Hepatocyte (in vitro differentiated cells): ENCODE measurements at places on chromosomes 2 and 18. TPM values are rescaled to one million over a fixed set of nuclear protein-coding genes. Genes with fewer than 3 reads are reported as not detected.

Gene FBLN7
- total RNA-seq = 1.1 and 1.6 TPM in 2 replicates

Gene NAPG
- 42.1 and 43.2 TPM in 2 replicates for total RNA-seq

Gene SKOR2
- not detected in 2 replicates for total RNA-seq

Gene IL36G
- 0.20 TPM in 1 of 2 replicates, not detected in the other for total RNA-seq

Gene CCDC93
- 23.0 and 37.4 TPM in 2 replicates for total RNA-seq

Gene MEP1B
- total RNA-seq = 0.36 and 2.3 TPM in 2 replicates

Gene IER3IP1
- total RNA-seq = 30.9 and 32.6 TPM in 2 replicates

Gene RIT2
- not detected in 2 replicates for total RNA-seq

Gene EFHD1
- total RNA-seq = 3.0 and 4.2 TPM in 2 replicates

Gene GDF7
- 0.24 and 0.37 TPM in 2 replicates for total RNA-seq

Gene UGT1A5
- not detected in 2 replicates for total RNA-seq

Gene ZDBF2
- 10.8 and 14.0 TPM in 2 replicates for total RNA-seq

Gene CDH2
- total RNA-seq = 117 and 132 TPM in 2 replicates

Gene SLC14A1
- total RNA-seq = 0.88 and 4.1 TPM in 2 replicates

Gene CTNNA2
- total RNA-seq = 3.7 and 4.4 TPM in 2 replicates

Gene GKN2
- total RNA-seq = not detected in 2 replicates

Gene IGFBP5
- 190 and 232 TPM in 2 replicates for total RNA-seq

Gene ZRANB3
- total RNA-seq = 6.9 and 10.4 TPM in 2 replicates

Gene GCG
- total RNA-seq = 19.8 and 21.1 TPM in 2 replicates

Gene LCT
- 3.2 and 4.1 TPM in 2 replicates for total RNA-seq

Gene SLC11A1
- total RNA-seq = 0.60 and 0.72 TPM in 2 replicates

Gene CYP27C1
- total RNA-seq = 0.56 and 1.2 TPM in 2 replicates

Gene APCDD1
- 69.6 and 80.8 TPM in 2 replicates for total RNA-seq

Gene DSG1
- 0.70 and 0.76 TPM in 2 replicates for total RNA-seq

Gene GLI2
- total RNA-seq = 3.8 and 5.8 TPM in 2 replicates

Gene PRSS56
- total RNA-seq = not detected in 2 replicates

Gene SLC9A2
- 2.1 and 2.7 TPM in 2 replicates for total RNA-seq
